Right lobe of liver (tissue), 6 donors: ENCODE measurements at places on chromosomes 7 and 10. TPM values are rescaled to one million over a fixed set of nuclear protein-coding genes. Genes with fewer than 3 reads are reported as not detected.

- H3K4me3 ChIP-seq = no peak overlapping the region
- no peak for DNase-seq
- no peak overlapping the region for H3K27ac ChIP-seq
- H3K27me3 ChIP-seq = no peaks in the 10 kb centered on the region
Measured at GRCh38 chr10:5569568-5569967, 44.8 kb downstream of the CALML3 start.

FFAR4 gene
- total RNA-seq = 0.19 TPM

DNA sequence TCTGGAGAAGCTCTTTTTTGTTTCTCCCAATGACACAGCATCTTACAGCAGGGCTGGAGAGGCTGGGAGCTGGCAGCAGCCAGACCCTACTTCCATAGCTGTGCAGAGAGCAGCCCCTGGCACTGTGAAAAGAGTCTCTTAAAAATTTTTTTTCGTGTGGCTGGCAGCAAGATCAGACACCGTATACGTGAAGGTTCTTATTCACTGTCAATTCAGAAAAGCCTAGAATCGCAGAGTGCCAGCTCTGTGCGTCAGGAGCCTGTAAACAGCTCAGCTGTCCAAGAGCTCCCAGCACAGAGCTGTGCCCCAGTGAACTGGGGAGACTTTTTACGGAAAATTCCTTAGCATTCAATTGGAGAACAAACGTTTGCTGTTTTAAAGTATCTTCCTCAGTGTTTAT is 6.5 kb downstream of the BAG3 start:
- H3K27me3 ChIP-seq = no peaks in the 10 kb centered on the region
- DNase-seq = no peak
- peaks cover 30% of the 10 kb centered on the region for H3K4me1 ChIP-seq
- H3K27ac ChIP-seq = peak overlapping the region; percentile 61

STK31 gene
- 0.13 TPM for total RNA-seq

EEF1AKMT2 gene
- total RNA-seq = 7.6 TPM

PON3 gene
- total RNA-seq = 328 TPM

DNA sequence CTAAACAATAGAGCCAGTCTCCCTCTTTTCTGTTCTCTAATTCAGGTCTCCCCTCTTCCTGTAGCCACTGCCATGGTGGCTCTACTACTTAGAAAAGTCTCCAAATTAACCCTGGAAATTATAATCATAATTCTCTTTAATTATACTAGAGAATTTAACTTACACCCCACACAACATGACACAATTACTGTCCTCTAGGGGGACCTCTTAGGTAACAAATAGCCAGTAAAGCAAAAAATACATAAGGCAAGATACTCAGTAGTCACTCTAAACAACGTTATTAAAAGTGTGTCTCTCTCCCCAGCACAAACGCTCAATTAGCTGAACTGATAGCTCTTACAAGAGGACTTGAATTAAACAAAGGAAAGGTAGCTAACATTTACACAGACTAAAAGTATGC is 44.3 kb upstream of the ZNF107 start:
- DNase-seq = no peak
- no peak overlapping the region for H3K4me3 ChIP-seq
- no peaks in the 10 kb centered on the region for H3K4me1 ChIP-seq
- H3K27ac ChIP-seq = no peak overlapping the region
- no peaks in the 10 kb centered on the region for H3K36me3 ChIP-seq
- no peaks in the 10 kb centered on the region for H3K27me3 ChIP-seq

DNA sequence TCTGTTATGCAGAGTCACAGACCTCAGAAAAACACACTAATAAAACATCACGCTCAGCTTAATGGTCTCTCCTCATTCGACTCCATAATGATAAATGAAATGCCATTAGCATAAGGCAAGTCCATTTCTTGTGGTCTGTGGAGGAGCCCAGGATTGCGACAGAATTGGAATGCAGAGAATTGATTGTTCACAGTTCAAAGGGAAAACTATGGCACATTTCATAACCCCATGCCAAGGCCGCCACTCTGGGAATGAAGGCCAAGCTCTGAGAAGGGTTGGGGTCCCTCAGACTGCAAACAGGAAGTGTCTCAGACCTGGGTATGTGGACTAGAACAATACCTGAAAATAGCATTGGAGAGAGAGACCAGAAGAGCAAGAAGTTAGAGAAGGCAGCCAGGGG is 398.9 kb downstream of the ADRA2A start:
- peaks cover 6% of the 10 kb centered on the region for H3K4me1 ChIP-seq
- H3K4me3 ChIP-seq = no peak overlapping the region

GRCh38 chr10:103727546-103727963 is 127.8 kb downstream of the SH3PXD2A start:
- H3K27me3 ChIP-seq = no peaks in the 10 kb centered on the region
- no peak overlapping the region for H3K27ac ChIP-seq
- no peaks in the 10 kb centered on the region for H3K4me1 ChIP-seq

- no peaks in the 10 kb centered on the region for H3K36me3 ChIP-seq
- no peak overlapping the region for H3K27ac ChIP-seq
- H3K4me3 ChIP-seq = no peak overlapping the region
- no peaks in the 10 kb centered on the region for H3K27me3 ChIP-seq
- DNase-seq = no peak
Measured at GRCh38 chr10:61708846-61709245, 46.1 kb downstream of the CABCOCO1 start.

CEP55 gene
- 0.55 TPM for total RNA-seq

CCDC172 gene
- total RNA-seq = not detected

DNA sequence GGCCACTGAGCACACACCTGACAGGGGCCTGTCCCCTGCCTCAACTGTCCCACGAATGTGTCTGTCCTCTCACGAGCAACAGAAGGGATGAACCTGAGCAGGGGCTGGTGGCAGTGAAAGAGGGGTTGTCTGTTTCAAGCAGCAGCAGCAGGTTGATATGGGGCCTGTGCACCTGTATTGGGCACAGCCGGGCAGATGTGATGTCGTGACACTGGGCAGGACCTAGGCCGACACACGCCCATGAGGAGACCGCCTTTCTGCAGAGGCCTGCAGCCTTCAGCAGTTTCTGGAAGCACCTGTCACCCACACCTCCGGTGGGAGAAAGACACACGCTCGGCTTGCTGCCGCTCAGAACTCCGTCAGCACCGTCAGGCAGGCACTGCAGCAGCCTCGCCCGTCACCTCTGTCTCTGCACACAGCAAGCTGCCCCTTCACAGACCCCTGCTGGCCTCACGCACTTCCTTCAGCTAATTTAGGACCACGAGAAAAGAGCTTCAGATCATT is 48.5 kb downstream of the AMZ1 start:
- H3K4me3 ChIP-seq = no peak overlapping the region
- no peaks in the 10 kb centered on the region for H3K4me1 ChIP-seq
- no peaks in the 10 kb centered on the region for H3K36me3 ChIP-seq
- DNase-seq = peak; percentile 31

GRCh38 chr7:105827151-105827875 is 49.1 kb downstream of the ATXN7L1 start:
- no peak overlapping the region for H3K4me3 ChIP-seq
- H3K36me3 ChIP-seq = no peaks in the 10 kb centered on the region
- no peak overlapping the region for H3K27ac ChIP-seq
- no peaks in the 10 kb centered on the region for H3K4me1 ChIP-seq
- H3K27me3 ChIP-seq = no peaks in the 10 kb centered on the region
- DNase-seq = no peak

DNA sequence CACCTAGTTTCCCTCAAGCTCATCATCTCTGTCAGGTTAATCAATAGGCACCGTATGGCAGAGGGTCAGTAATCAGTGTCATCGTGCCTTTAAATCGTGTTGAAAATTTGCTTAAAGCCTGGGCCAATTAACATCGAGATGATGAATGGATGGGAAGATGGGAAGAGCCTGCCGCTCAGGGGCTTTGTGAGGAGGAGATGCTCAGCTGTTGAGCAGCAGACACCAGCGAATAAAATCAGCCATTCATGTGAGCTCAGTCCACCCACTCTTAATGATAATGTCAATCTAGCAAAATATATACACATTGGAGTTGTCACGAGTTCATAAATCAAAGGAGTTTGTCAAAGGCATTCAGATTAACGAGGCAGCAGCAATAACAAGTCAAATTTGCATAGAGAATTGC is 97.7 kb downstream of the BTRC start:
- no peak overlapping the region for H3K4me3 ChIP-seq
- DNase-seq = no peak
- no peaks in the 10 kb centered on the region for H3K36me3 ChIP-seq
- no peaks in the 10 kb centered on the region for H3K27me3 ChIP-seq
- H3K4me1 ChIP-seq = no peaks in the 10 kb centered on the region

- no peak for DNase-seq
- no peak overlapping the region for H3K4me3 ChIP-seq
- no peaks in the 10 kb centered on the region for H3K36me3 ChIP-seq
- no peaks in the 10 kb centered on the region for H3K27me3 ChIP-seq
- no peaks in the 10 kb centered on the region for H3K4me1 ChIP-seq
Measured at GRCh38 chr7:90337106-90337505, 9.4 kb upstream of the GTPBP10 start.

CFTR gene
- total RNA-seq = 1.9 TPM
